Hepatocyte (in vitro differentiated cells): ENCODE measurements at places on chromosomes 2 and 18.

GRCh38 chr18:77870199-77870598, 620.6 kb downstream of the GALR1 start:
- H3K4me1 ChIP-seq, result no peaks in the 10 kb centered on the region
- no peak overlapping the region for H3K4me3 ChIP-seq
- no peak overlapping the region for H3K27ac ChIP-seq
- H3K27me3 ChIP-seq, result no peaks in the 10 kb centered on the region
- no peak for DNase-seq

GRCh38 chr2:173288561-173288960, 66.1 kb upstream of the CDCA7 start:
- no peak overlapping the region for H3K27ac ChIP-seq
- no peak for DNase-seq
- no peak overlapping the region for H3K4me3 ChIP-seq
- no peaks in the 10 kb centered on the region for H3K4me1 ChIP-seq

DNA sequence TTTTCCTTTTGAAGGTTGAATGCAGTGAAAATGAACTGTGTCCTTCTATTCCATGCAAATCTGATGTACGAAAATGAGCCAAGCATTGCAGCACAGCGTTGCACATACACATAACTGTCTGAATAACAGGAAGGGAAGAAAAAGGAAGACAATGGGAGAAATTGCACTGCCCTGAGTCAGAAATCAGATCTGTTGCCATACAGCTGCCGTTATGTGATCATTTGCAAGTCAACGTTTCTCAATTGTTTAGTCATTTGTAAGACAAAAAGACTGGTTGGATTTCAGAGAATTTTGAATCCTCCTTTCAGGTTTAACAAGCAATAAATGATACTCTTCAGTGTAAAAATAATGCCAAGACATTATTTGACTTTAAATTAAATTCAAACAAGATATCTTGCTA, 284.1 kb downstream of the DSEL start:
- H3K27me3 ChIP-seq, result no peaks in the 10 kb centered on the region
- no peaks in the 10 kb centered on the region for H3K4me1 ChIP-seq
- H3K36me3 ChIP-seq, result no peaks in the 10 kb centered on the region
- H3K4me3 ChIP-seq, result no peak overlapping the region

GRCh38 chr18:75049455-75049789, 159.5 kb downstream of the PTGR3 start:
- no peaks in the 10 kb centered on the region for H3K27me3 ChIP-seq
- no peak overlapping the region for H3K4me3 ChIP-seq

DNA sequence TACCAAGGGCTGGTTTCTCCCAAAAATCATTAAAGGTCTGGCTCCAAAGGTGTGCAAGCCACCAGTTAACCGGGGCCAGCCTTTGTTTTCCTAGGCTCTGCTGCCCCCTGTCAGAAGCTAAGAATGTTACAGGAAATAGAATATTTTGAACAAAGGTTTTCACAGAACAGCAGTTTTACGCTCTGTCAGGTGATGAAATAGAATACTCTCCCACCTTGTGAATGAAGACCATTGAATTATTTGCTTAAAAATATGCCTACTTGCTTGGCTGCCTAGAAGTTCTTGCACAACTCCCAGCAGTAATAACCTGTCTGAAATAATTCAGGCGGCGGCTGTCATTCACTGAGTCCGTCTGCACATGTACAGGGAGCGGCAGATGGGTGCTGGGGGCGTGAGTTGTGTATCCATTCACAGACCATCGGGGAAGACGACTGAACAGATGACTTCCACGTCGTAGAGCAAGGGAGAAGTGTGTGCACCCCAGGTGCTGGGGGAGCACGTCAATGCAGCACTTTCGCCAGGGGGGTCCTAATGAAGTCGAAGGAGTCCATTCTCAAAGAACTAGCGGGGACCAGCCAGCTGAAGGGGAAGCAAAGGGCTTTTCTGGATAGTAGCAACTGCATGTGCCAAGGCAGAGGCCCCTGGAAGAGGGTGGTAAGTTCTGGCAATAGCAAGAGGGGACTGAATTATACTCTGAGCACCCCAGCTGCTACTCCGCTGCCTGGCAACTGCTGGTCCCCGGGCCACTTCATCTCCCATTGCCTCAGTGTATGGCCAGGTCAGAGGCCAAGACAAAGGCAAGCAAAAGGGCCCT, 56.1 kb downstream of the SF3B1 start:
- H3K36me3 ChIP-seq, result no peaks in the 10 kb centered on the region
- H3K4me1 ChIP-seq, result no peaks in the 10 kb centered on the region

DNA sequence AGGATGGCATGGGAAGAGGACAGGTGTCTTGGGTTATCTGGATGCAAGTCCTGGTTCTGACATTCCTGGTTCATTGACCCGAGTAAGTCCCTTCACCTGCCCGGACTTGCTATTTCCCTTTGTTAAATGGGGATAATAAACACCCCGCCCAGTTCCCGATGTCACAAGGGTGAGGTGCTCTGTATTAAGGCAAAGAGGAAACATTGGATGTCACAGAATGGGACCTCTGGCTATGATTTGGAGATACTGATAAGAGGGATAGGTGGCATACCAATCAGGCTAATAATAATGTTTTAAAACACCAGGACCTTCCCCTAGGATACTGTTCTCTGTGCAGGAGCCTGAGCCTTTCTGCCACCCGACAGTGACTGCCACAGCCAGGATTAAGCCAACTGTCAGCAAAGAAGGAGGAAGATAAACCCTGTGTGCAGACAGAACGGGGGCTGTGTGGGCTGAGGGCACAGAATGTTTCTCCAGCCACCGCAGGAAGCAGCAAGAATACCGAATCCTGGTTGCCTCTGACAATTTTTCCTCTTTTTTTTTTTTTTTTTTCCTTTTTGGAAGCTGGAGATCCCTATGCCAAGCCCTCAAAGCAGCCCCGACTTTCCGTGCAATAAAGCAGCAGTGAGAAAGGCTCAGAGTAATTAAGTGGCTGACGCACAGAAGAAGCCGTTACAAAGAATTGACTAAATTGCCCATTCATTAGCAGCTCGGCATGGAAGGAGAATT, 336.6 kb downstream of the SMAD2 start:
- H3K36me3 ChIP-seq, result no peaks in the 10 kb centered on the region
- no peaks in the 10 kb centered on the region for H3K4me1 ChIP-seq
- H3K27me3 ChIP-seq, result peaks cover 11% of the 10 kb centered on the region
- no peak for DNase-seq
- no peak overlapping the region for H3K27ac ChIP-seq

- no peak overlapping the region for H3K4me3 ChIP-seq
- no peaks in the 10 kb centered on the region for H3K4me1 ChIP-seq
- no peaks in the 10 kb centered on the region for H3K27me3 ChIP-seq
- no peak for DNase-seq
- no peak overlapping the region for H3K27ac ChIP-seq
Observed at GRCh38 chr18:70022636-70023035, 75.0 kb upstream of the CD226 start.

- H3K4me1 ChIP-seq, result peaks cover 8% of the 10 kb centered on the region
- no peaks in the 10 kb centered on the region for H3K36me3 ChIP-seq
- no peak overlapping the region for H3K4me3 ChIP-seq
- DNase-seq, result no peak
- H3K27me3 ChIP-seq, result no peaks in the 10 kb centered on the region
Observed at GRCh38 chr2:36680012-36680411, 16.5 kb upstream of the VIT start.

DNA sequence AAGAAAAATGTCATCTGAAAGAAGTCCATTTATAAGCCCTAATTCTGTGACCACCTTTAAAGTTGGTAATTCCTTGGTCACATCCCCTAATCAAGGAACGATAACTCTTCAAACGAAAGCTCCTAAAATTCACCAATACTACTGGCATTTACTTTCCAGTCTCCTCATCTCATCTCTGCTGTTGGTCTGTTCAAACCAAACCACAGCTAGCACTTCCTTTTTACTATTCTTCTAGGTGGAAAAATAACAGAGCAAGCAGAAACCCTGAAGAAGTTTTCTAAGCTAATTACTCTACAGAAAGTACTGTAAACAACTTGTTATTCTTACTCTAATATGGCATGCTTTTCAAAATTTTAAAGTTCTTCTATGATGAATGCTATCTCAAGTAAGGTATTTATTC, 21.6 kb downstream of the TIA1 start:
- H3K4me1 ChIP-seq, result no peaks in the 10 kb centered on the region
- H3K27ac ChIP-seq, result no peak overlapping the region
- H3K27me3 ChIP-seq, result no peaks in the 10 kb centered on the region
- DNase-seq, result no peak

DNA sequence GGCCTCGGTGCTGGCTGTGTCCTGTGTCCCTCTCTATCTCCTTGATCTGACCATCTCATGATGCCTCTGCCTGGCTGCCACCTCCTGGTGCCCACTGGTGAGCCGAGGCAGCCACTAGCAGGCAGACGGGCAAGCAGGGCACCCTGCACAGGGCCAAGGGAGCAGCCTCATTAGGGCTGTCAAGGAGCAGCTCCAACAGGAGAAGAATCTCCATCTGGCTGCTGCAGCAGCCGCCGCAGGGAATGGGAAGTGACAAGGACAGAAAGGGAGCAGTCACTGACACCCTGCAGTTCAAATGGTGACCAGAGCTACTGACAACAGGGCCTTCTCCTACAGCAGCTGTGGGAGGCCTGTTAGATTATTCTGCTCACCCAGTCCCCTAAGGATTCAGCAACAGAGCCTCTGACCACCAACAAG, 32.6 kb downstream of the ALPK2 start:
- H3K4me1 ChIP-seq, result peaks cover 8% of the 10 kb centered on the region
- H3K36me3 ChIP-seq, result no peaks in the 10 kb centered on the region
- DNase-seq, result no peak
- no peaks in the 10 kb centered on the region for H3K27me3 ChIP-seq
- no peak overlapping the region for H3K27ac ChIP-seq
- H3K4me3 ChIP-seq, result no peak overlapping the region

GRCh38 chr2:19378939-19379338, 20.5 kb upstream of the OSR1 start:
- no peak for DNase-seq
- H3K4me3 ChIP-seq, result no peak overlapping the region
- H3K27me3 ChIP-seq, result no peaks in the 10 kb centered on the region

- no peak for DNase-seq
- H3K4me3 ChIP-seq, result no peak overlapping the region
- H3K4me1 ChIP-seq, result peaks cover 5% of the 10 kb centered on the region
- no peaks in the 10 kb centered on the region for H3K36me3 ChIP-seq
Observed at GRCh38 chr2:68027959-68028358, 34.8 kb downstream of the C1D start.

GRCh38 chr2:207437524-207438143, 92.1 kb upstream of the CREB1 start:
- no peak for DNase-seq
- no peaks in the 10 kb centered on the region for H3K4me1 ChIP-seq
- H3K27ac ChIP-seq, result no peak overlapping the region
- no peak overlapping the region for H3K4me3 ChIP-seq
- no peaks in the 10 kb centered on the region for H3K36me3 ChIP-seq

DNA sequence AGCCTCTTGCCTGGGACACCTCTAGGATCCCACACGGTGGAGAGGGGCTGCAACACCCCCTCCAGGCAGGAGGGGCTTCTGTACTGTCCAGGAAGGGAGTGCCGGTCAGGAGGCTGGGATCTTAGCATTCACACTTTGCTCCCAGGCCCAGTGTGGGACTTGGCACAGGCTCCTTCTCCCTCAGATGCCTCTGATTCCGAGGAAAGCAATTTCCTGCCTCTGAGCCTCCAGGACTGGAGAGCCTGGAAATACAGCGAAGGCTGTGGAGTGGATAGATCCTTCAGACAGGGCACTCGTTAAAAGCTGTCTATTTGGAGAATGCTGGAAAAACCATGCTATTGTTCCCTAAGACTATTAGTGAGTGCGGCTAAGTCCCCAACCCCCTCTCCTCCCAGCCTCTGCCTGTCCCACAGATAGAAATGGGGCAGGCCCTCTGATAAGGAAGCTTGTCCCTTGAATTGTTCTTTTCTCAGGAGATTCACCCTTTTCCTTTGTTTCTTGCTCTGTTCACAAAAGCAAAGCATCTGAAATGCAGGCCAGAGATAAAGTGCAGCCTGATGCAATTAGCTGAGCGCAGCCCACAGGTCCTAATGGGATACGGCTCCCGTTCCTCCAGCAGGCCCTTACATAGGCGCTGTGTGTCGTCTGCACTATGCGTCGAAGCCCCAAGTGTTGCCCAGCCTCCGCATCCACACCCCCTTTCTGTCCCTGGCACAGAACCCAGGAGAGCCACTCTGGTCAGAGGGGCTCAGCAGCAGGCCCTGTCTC, 252.2 kb downstream of the KLHL29 start:
- H3K27me3 ChIP-seq, result no peaks in the 10 kb centered on the region
- peaks cover 13% of the 10 kb centered on the region for H3K4me1 ChIP-seq
- H3K4me3 ChIP-seq, result no peak overlapping the region
- H3K27ac ChIP-seq, result peak overlapping the region; percentile 82

DNA sequence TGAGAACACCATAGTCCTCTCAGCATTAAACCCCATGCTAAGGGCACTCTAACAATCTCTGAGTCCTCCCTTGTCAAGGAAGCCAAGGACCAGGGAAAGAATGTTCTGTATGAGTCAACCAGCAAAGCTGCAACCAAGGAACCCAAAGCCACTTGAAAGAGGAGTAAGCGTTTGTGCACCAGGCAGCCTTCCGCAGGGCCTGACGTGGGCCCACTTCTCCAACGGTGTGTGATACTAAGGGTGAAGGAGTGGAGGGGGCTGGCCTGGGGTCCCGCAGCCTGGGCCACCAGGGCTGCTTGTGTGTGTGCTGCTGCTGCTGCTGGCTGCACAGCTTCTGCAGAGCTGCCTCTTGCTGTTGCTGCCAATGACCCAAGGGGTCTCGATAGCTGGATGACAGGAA, 30.1 kb upstream of the GALNT14 start:
- no peaks in the 10 kb centered on the region for H3K36me3 ChIP-seq
- no peak overlapping the region for H3K4me3 ChIP-seq
- no peak for DNase-seq
- peaks cover 11% of the 10 kb centered on the region for H3K27me3 ChIP-seq

- H3K4me1 ChIP-seq, result peaks cover 56% of the 10 kb centered on the region
- DNase-seq, result peak; percentile 60
- H3K27me3 ChIP-seq, result no peaks in the 10 kb centered on the region
- no peaks in the 10 kb centered on the region for H3K36me3 ChIP-seq
- no peak overlapping the region for H3K4me3 ChIP-seq
Observed at GRCh38 chr2:219126555-219126954, 34.1 kb downstream of the NHEJ1 start.

DNA sequence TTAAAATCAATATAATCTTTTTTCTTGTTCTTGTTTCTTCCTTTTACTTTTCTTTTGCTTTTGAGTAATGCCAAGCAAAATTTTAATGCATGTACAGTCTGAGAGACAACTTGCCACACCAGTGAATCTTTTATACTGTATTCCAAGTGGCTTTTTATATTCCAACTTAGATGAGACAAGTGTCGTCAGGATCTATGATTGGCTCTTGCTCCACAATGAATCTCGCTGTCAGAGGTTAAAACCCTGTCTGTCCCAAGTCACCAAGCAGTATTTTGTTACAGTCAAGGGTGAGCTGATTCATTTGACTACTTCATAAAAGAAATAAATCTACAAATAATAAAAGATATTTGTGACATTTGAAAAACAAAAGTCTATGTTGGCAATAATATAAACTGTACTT, at the start of gene MSTN:
Gene MSTN, minus strand, starts transcription at position 129 of the 400 bp plus-strand sequence. CDS start 133 bp downstream, outside the sequence.
- H3K4me3 ChIP-seq, result no peak within 1 kb of the TSS
- no peaks in the 10 kb centered on the region for H3K36me3 ChIP-seq
- H3K27ac ChIP-seq, result no peak within 1 kb of the TSS
- no peaks in the 10 kb centered on the region for H3K4me1 ChIP-seq

- no peaks in the 10 kb centered on the region for H3K4me1 ChIP-seq
- H3K27ac ChIP-seq, result no peak overlapping the region
- no peak for DNase-seq
- H3K4me3 ChIP-seq, result no peak overlapping the region
- no peaks in the 10 kb centered on the region for H3K36me3 ChIP-seq
Observed at GRCh38 chr2:2180446-2180845, 150.6 kb downstream of the MYT1L start.
